Mucosa of descending colon (tissue), 3 donors: ENCODE measurements at places on chromosomes 6 and 20. TPM values are rescaled to one million over a fixed set of nuclear protein-coding genes. Genes with fewer than 3 reads are reported as not detected.

GRCh38 chr6:109029313-109029712 is 65.3 kb downstream of the SESN1 start:
- no peak for DNase-seq

DNA sequence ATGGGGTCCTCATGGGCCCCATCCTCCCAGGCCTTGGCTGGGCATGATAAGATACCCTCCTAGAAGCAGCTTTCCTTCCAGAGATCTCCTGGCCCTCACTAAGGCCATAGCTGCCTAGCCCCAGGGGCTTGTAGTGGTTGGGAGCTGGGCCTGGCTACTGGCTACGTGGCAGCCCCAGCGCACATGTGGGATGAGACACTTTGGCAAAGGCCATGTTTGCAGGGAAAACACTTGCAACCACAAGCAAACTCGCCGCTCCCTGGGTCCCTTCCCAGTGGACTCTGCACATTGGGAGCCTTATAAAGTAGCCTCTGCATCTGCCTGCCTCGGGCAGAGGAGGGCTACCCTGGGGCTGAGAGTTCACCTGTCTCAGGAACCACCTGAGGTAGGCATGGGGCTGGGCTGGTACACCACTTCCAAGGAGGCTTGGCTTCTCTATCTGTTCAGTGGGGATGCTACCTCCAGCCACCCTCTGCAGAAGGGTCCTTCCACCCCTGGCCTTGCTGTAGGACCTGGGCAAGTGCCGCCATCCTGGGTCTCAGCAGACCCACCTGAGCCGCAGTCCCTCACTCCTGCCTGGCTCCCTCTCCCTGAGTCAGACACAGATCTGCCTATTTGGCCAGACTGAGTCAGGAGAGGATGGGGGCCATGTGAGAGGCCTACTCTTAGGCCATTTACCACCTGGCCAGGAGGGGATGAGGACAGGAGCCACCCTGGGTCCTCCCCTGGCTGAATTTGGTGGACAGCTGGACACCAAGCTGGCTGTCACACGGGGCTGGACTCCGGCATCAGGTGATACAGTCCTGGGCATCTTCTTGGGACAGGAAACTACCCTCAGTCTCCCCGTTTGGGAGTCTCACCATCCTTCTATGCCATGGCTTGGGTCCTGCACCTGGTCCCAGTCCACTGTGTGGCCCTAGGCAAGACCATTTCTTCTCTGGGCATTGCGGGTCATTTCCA is at the start of gene BPIFB2:
Gene BPIFB2, plus strand, starts transcription at position 329 of the 960 bp plus-strand sequence. CDS start 871 bp downstream, outside the sequence.
- no peak for DNase-seq

- DNase-seq, result no peak
Measured at GRCh38 chr6:31903957-31904356, 2.1 kb upstream of the ZBTB12 start.

The DDO gene
- total RNA-seq, result 2.6 TPM

The ZSCAN26 gene
- 8.2 TPM for total RNA-seq
